H1 (cell line): ENCODE measurements at places on chromosomes 11 and 22.

DNA sequence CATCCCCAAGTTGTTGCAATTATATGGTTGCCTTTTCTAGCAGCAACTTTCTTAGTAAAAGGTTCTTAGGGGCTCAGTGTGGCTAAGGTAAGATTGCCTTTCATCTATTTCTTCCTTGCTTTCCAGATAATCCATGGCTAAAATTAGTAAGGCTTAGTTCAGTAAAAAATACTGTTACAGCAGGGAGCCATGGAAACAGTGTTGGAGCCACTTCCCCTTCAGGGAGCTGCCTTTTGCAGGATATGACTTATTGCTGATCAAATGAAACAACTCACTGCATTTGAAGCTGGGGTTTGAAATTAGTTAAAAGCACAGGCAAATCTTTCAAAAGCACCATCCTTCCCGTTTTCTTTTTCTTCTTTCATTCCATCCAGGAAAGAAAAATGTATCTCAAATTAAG, 184.3 kb downstream of the C11orf87 start:
- DNase-seq, result no peak

DNA sequence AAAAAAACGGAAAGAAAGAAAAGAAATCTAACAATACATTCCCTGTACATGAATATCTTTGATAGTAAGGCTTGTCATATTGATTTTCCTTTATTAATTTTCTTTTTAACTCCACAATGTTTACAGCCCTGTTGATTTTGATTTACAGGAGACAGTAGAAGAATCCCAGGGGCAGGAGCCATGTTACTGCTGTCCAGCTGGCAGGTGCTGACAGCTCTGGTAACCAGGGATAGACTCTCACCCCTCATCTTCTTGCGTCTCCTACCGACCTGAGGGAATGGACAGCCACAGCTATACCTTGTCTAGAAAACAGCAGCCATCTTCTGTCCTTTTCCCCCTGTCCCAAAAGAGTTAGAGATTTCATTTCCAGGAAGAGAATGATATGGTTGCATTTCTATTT, 37.4 kb downstream of the PRDM10 start:
- DNase-seq, result no peak

DNA sequence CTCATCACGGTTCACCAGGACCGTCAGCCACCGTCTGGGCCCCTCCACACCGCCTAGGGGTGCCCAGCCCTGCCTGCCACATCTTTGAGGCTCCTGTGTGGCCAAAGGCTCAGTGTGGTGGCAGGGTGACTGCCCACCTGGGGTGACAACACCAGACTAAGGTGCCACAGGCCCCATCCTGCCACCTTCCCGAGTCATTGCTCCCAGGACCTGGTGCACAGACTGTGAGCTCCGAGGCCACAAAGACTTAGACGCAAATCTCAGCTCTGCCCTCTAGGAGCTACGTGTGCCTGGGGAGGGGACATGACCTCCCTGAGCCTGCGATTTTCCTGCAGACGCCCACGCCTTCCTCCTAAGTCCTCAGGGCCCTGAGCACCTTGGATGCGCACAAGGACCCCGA, 36.5 kb downstream of the KIAA0930 start:
- DNase-seq, result no peak

DNA sequence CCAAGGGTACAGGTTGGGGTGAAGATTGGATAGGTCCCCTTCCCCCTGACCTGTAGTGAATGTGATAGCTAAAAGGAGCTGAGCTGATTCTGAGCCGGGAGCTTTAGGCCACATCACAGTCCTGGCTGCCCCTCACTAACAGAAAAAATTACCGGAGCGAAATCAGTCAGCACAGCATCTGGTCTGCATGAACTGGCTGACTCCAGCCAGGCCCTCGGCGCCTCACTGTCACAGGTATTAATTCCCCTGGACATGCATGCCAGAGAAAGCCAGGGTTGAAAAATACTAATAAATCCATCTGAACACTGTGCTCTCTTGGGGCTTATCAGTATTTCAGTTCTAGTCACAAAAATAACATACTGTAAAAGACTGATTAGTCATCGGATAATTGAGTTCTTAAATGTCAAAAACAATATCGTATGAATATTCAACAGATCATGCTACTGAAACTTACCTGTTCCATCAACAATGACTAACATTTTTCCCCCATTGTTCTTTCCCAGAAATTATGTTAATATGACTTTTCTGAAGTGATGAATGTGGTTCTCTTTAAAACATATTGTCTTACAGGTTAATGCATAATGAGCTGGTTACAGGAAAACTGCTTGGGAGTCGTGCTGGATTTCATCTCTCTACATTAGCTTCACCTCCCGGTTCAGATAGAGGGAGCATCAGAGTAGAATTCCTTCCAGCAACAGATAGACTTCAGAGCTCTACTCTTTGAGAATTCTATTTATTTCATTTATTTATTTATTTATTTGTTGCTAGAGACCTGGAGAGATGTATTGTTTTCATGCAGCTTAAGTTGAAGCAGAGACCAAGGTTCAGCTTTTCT, 387.7 kb downstream of the NXPE2 start:
- no peak for DNase-seq

GRCh38 chr22:44042249-44043218, 18.4 kb downstream of the PARVB start:
- no peak for DNase-seq

GRCh38 chr11:9092853-9093778, 1.7 kb upstream of the SCUBE2 start:
- no peak for DNase-seq

- DNase-seq, result no peak
Observed at GRCh38 chr22:50089682-50090411, at the start of gene MOV10L1. MOV10L1 (plus strand) TSS chr22:50090006; CDS start chr22:50090089, 83 bp downstream.

GRCh38 chr11:44625759-44626523, 60.5 kb downstream of the CD82 start:
- DNase-seq, result no peak

GRCh38 chr11:128273736-128274135, 313.6 kb downstream of the ETS1 start:
- DNase-seq, result no peak

DNA sequence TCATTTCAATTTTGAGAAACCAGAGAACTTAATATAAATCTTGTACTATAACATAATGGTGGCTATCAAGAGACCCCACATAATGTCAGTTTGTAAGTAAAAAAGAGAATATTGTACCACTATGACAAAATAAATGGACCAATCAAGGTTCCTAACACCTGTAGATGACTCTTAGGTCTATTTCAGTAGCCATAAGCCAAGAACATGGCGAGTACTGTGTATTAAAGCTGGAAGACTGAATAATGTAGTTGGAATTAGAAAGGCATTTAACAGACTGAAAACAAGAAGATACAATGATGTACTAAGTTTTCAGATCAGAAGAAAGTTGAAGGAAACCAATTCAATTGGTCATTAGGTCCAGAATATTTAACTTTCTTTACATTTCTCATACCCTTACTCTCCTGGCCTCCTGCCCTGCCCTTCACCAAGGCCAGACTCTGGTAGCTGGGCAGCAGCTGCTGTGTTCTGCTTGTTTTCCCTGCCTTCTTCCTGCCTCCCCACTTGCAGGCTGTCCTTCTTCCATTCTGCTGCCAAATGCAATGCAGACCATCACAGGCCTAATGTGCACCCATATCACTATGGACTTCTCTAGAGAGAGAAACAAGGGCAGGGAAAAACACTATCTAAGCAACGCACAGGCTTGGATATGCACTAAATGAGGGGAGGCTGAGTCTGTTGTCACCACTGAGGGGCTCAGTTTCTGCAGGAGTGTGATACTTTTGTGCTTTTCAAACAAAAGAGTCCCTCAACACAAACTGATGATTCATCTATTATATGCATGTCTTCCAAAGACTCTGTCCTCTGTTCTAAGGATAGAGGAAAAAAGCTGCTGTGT, 60.1 kb downstream of the RAB30 start:
- DNase-seq, result no peak

GRCh38 chr22:31917227-31917921, 27.0 kb upstream of the YWHAH start:
- DNase-seq, result no peak

- no peak for DNase-seq
Observed at GRCh38 chr11:69301455-69302401, 7.8 kb downstream of the MYEOV start.

- DNase-seq, result no peak
Observed at GRCh38 chr11:104852811-104853210, 45.4 kb downstream of the CASP12 start.

DNA sequence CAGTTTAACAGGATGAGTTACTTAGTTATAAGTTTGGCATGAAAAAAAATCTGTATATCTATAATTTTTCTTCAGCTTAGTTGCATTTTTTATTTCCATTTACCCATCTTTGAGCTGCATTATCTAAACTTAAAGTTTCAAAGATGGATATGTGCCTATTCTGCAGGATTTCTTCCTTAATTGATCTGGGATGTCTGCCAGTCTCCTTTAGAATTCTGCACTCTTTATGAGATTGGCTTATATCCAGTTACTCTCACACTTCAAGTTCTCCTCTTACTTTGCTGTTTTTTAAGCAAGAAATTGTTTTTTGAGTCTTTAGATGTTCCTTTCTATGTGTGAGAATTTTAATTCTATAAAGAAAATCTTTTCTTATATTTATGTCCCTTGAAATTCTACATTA, 5.1 kb upstream of the PDGFD start:
- DNase-seq, result no peak

GRCh38 chr11:13760115-13760514, 91.6 kb downstream of the FAR1 start:
- no peak for DNase-seq

- DNase-seq, result no peak
Observed at GRCh38 chr11:117510646-117511045, 183.0 kb downstream of the CEP164 start.

DNA sequence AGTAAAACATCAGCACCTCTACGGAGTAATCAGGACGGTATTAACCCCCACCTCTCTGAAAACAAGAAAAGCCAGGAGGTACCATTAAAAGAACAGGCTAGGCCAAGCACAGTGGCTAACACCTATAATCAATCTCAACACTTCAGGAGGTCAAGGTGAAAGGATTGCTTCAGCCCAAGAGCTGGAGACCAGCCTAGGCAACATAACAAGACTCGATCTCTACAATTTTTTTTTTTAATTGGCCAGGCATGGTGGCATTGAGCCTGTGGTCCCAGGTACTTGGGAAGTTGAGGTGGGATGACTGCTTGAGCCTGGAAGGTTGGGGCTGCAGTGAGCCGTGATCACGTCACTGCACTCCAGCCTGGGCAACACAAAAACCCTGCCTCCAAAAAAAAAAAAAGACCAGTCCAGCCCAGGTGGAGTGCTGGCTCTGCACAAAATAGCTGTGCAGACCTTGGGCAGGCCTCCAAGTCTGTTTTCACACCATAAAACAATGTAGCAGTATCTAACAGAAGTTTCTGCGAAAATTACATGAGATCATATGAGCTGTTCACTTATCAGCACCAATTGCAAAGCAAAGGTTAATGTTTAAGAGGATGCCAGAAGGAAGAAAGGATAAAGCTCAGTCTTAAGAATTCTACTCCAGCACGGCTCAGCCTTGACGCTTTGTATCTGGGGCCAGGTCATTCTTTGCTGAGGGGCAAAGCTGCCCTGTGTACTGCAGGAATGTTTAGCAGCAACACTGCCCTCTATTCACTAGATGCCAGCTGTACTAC, 14.8 kb downstream of the CHKA start:
- DNase-seq, result no peak

GRCh38 chr22:43289531-43289963, 53.6 kb downstream of the SCUBE1 start:
- DNase-seq, result no peak

- DNase-seq, result no peak
Observed at GRCh38 chr22:27596133-27596870, 205.3 kb downstream of the MN1 start.

DNA sequence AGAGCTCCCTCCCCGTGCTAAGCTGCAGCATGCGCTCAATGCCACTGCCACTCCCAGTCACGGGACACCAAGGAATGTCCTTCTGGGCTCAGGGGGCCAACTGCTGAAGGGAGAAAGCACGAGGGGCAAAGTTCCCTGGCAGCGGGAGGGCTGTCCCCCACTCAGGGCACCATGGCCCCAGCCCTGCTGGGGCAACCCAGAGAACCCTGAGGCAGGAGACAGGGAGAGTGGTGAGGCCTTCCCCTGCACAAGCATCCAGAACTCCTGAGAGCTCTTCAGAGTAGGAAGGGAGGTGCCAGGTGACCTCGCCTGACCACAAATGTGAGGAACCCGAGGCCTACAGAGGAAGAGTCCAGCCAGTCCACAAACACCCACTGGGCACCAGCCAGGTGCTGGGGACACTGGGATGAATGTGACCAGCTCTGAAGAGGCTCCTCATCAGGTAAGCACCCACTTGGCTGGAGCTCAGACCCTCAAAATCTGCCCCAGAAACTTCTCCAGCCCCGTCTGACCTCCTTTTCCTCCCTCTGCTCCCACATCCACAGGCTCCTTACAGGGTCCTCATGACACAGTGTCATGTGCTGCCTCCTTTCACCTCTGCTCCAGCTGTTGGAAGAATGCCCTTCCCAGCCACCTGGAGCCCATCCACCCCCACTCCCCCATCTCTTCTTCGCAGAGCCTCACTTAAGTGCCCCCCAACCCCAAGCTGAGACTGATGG, 15.6 kb downstream of the GDPD5 start:
- no peak for DNase-seq

DNA sequence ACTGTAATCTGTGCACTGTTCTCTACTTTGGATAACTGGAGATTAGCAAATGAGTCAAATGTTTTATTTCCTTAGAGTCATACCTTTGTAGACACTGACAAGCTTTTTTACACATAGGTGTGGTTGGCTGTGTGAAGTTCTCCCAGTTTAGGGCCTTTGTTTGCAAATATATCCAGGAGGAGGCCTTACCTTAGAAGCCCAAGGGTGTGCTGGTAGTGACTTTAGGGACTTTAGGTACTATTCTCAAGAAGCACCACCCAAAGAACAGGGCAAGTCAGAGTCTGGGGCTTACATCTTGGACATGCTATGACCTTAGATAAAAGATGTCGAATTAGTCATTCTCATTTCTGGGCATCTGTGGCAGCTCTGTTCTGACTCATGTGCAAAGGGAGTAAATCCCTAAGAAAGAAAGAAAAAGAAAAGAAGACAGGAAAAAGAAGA, 4.8 kb upstream of the FAR1 start:
- DNase-seq, result no peak

DNA sequence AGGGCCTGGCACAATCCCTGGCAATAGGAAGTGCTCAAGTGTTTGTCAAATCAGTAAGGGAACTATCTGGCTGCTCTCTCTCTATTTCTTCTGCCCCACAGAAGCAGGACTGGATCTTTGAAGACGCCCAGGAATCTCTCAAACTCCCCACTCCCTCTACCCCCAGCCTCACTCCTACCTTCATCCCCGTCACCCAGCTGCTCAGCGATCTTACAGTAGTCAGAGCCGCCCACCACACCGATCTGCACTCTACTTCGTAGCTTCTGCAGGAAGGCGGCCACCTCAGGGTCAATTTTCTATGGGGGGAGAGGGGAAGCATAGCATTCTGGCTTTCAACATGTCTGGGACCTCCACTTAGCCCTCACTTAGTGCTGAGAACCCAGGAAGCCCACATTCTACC, 3.7 kb downstream of the PMM1 start:
- DNase-seq, result no peak

DNA sequence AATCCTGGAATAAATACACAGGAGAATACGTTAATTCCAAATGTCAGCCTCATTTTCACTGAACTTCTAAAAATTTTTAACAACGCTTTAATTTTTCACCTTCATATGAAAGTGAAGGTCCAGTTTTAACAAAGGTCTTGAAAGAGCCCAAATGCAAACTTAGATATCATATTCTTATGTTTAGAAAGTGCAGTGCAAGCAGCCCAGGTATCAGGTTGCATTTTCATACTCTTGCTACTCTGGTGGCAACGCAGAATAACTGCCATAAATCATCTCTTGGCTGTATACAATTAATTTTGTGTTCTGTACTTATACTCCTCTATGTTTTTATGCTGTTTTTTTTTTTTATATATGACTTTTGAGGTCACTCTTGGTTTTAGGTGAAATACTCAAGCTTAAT, 496.7 kb upstream of the ARHGAP42 start:
- no peak for DNase-seq
